AG09309 (cell line): ENCODE measurements at places on chromosomes 13 and 19.

DNA sequence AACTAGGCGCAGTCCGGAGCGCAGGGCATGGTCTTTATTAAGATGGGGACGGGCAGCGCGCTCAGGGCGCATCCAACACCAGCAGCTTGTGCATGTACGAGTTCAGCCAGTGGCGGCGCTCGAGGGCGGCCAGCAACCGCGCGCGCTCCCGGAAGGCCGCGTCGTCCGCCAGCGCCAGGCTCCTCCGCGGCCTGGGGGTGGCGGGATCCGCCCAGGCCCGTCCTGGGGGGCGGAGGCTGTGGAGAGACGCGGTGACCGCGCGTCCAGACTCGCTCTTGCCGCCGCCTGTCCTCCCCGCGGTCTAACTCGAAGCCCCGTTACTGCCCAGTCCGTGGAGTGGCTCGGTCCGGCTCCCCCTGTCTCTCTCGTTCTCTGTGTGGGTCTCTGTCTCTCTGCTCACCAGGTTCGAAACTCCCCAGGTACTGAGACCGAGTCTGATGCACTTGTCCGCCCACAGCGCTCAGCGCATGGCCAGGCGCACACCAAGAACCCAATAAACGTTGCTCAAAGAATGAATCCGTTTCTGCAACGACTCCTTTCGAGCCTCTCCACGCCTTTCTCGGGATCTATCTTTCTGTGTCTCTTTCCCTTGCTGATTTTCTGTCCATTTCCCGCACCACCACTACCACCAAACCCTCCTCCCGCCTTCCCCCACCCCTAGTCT is 702 bp downstream of the PTH2 start:
- DNase-seq, result no peak

GRCh38 chr19:41540041-41540695 is 35.8 kb upstream of the CEACAM21 start:
- DNase-seq, result no peak

- no peak for DNase-seq
Measured at GRCh38 chr19:21912654-21913053, 76.7 kb upstream of the ZNF43 start.

DNA sequence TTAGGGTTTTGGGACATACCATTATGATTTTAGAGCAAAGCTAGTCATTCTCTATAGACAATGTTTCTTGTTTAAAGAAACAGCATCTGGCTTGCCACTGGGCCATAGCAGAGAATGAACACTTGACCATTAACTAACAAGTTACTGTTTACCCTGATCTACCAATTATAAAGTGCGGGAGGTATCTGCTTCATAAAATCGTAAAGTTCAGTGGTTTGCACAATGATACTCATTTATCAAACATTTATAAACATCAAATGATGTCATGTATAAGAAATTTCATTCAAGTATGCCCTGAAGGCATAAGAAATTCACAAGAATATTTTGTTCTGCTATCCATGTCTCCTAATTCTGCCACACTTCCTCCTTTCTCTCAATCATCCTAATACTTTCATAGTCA is 139.2 kb downstream of the PCDH20 start:
- DNase-seq, result no peak

DNA sequence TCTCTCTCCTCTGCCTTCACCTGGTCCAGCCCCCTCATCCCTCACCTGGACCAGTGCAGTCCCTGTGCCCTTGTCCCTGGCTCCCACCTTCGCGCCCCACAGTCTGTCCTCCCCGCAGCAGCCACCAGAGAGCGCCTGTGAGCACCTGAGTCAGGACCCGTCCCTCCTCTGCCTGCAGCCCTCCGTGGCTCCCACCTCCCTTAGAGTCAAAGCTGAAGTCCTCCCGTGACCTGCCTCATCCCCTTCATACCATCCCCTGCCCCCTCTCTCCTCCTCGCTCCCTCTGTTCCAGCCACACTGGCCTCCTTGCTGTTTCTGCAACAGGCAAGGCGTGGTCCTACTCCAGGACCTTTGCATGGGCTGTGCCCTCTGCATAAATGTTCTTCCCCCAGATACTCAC is 10.3 kb downstream of the CELF5 start:
- no peak for DNase-seq

DNA sequence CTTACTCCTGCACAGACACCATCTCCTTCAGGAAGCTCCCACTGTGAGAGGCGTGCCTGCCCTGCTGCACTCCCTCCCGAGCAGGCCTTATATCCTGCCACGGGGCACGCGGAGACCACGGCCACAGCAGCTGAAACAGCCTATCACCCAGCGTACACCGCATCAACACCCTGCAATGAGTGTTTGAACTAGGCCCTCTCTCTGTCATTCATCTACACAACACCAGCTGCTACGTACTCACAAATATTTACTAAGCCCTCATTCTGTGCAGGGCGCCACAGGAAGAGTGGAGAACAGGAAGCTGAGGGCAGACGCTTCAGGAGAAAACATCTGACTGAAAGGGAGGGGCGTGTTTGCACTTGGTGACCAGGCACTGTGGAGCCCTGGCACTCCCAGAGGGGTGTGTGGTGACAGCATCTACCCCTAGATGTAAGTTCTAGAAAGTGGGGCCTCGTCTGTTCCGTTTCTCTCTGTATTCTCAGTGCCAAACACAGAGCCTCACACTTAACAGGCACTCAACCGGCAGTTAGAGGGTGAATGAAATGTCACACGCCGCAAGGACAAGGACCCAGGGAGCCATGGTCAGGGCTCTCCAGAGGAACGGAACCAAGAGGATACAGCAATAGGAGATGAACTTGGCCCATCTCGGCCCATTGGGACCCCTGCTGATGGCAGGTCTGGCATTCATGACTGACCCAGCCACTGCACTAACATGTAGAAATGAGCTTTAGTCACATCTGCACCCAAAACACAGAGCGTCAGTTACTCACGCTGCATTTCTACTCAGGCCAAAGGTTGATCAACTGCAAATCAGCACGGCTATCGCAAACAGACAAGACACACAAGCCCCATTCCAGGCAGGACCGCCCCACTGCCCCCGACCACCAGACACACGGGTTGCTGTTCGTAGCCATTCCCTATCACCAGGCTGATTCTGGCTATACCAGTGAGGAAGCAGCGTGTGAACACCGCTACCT is 15.7 kb downstream of the RANBP3 start:
- no peak for DNase-seq

DNA sequence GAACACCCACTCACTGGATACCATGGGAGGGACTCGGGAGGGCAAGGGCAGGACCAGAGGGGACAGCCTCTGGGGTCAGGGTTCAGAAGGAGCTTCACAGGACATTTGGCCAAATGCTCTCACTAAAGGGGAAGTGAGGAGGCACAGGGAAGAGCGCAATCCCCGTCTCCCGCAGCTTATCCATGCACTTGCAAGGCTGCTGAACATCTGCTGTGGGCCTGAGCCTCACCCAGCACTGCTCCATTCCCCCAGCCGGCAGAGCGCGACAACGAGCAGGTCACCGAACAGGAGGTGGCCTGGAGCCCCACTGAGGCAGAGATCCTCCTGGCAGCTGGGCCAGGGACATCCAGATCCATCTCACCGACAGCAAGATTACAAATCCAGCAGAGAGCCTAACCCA is 23.3 kb downstream of the ELAVL1 start:
- no peak for DNase-seq

- peak; percentile 70 for DNase-seq
Measured at GRCh38 chr19:768424-768823, 17.5 kb downstream of the MISP start.

GRCh38 chr19:47228937-47229675 is 1.9 kb downstream of the BBC3 start:
- no peak for DNase-seq

- DNase-seq, result no peak
Measured at GRCh38 chr19:30630289-30631032, 258.3 kb downstream of the ZNF536 start.

DNA sequence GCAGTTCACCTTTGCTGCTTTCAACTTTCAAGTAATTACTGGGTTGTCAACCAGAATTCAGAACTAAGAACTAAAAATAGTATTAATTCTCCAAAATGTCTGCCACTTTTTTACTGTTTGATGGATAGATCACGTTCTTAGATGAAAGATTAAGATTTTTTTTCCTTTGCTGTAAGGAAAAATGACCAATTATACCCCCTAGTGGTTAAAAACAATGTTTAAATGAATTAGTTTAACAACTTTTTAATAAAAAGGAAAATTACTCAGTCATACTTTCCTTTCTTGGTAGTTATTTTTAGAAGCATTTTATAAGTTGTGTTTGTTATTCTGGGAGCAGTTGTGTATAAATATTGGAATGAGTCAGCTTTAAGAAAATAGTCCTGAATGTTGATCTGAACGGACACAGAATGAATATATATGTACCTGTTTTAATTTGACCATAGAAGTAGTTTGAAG is 4.6 kb downstream of the TM9SF2 start:
- no peak for DNase-seq

DNA sequence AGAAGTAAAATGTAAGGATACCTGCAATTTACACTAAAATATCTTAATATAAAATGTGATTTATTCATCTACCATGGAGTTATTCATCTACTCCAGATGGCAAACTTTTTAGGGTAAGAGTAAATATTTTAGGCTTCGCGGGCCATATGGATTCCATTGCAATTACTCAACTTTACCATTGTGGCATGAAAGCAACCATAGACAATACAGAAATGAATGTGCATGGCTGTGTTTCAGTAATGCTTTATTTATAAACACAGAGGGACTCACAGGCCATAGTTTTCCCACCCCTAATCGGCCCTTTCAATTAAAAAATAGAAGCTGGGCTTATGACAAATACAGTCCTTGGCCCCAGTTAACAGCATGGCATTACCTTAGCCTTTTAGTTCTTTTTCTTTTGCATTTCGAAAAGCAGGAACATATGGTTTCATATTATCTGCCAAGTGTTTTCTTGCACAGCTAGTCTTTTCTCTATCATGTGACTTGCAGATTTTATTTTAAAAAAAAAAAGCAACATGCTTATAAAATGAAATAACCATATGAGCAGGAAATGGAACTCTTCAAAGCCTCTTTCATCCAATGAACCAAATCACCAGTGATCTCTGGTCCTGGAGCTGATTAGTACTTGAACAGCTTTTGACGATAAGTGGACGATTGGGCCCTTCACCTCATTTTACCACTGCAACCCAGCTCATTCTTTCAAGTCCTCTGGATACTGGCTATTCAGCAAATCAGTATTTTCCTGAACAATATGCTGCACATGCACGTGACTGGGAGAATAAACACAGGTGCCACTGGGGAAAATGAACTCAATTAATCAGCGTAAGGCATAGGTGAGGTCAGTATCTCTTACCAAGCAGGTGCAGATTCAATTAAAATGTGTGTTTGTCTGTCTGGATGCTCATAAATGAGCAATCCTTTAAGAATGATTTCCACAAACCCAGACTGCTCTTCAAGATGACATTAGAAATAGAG is 63.9 kb downstream of the LHFPL6 start:
- peak; percentile 14 for DNase-seq

GRCh38 chr19:33795370-33796163 is 1.1 kb upstream of the KCTD15 start:
- no peak for DNase-seq

GRCh38 chr13:111245576-111246384 is 74.7 kb upstream of the TEX29 start:
- peak; percentile 63 for DNase-seq

DNA sequence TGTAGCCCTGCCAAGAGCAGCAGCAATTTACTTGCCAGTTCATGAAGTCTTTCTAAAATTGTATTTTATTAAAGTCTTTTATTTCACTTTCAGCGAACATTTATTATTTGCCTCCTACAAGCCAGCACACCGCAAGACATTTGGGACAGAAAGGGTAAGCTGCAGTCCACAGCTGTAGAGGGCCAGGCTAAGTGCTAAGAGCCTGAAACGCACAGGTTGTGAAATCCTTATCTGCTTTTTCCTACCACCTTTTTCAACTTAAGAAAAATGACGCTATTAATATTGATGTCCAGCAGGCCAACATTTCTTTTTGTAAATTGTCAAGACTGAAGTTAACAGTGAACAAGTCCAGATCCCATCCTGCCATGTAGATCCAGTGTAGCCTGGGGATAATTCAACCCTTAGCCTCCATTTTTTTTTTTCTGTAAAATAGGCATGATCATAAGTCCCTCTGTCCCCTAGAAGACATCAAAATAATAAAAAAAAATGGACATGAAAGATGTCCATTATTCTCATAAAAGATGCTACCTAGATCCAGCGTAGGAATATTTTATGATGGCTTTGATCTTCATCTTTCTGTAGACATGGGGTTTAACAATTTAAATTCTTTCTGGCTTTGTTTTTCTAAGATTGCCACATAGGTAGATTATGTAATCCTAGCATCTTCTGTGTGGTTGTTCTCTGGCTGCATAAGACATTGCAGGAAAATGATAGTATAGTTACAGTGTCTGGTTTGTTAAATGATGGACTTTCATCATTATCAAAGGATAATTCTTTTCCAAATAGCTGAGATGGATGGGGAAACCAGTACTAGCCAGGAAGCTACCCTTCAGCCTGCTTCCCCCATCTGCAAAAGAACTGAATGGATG is 128.4 kb downstream of the SHISA2 start:
- no peak for DNase-seq

GRCh38 chr19:43265664-43266025 is 3.7 kb downstream of the PSG9 start:
- no peak for DNase-seq

DNA sequence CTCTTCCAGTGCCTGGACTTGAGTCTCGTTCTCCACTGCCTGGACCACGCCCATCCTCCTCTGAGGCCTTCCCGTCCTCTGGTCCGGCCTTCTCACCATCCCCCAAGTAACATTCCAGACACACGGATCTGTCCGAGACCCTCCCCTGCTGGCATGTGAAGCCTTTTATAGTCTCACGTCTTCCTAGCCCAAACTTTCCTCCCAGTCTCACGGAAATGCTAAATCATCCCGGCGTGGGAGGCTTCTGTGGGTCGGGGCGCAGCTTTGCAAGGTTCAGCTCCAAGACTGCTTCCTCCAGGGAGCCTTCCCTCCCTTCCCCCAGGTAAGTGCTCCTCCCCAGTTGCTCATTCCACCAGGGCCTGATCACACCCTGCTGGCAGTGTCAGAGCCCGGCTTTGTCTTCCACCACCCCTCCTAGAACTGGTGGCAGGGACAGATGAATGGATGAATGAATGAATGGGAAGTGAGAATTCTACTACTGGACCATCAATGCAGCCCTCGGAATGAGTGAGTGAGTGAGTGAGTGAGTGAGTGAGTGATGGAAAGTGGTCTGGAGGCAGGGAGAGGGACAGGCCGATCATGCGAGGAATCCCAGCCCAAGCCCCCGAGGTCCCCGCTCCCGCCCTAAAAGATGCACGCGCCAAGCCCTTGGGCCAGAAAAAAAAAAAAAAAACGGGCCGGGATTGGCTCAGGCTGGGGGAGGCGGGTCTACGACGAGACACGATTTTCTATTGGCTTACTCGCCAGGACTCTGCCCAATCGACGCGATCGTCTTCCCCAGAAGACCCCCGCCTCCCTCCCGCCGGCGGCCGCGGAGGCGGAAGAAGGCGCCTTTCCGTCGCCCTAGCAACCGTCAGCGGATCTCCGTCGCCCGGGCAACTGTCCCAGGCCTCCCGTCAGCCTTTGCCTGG is 9.3 kb downstream of the EPHX3 start:
- DNase-seq, result peak; percentile 85

DNA sequence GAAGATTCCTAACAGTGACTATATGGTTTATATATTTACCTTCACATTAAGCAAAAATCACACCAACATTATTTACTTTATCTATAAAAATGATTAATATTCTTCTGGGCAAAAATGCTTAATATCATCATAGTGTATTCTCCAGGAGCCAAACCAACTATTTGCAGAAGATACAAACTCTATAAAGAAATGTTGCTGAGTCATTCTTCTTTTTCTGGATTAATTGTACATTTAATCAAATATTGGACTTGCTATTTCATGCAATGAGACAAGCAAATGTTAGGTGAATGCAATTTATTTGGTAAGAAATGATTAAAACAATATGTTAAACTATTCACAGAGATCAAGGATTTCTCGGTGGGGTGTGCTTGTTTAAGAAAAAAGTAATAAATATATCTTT is 1075.8 kb downstream of the PCDH9 start:
- peak; percentile 5 for DNase-seq

- no peak for DNase-seq
Measured at GRCh38 chr19:57964761-57965160, 9.6 kb downstream of the C19orf18 start.
